ENCODE measurements at places on chromosomes 3 and 15. TPM values are rescaled to one million over a fixed set of nuclear protein-coding genes. Genes with fewer than 3 reads are reported as not detected.

CTNNB1 gene
- 912 TPM for total RNA-seq

FILIP1L gene
- 30.9 TPM for total RNA-seq

ATP8B4 gene
- total RNA-seq = not detected

PLA2G4E gene
- total RNA-seq = not detected

AGBL1 gene
- total RNA-seq = not detected

ENTPD3 gene
- 0.13 TPM for total RNA-seq

PCOLCE2 gene
- 1.3 TPM for total RNA-seq

CCNB2 gene
- total RNA-seq = 94.9 TPM

SLC12A8 gene
- total RNA-seq = 0.80 TPM

RTP3 gene
- not detected for total RNA-seq

ZNF502 gene
- total RNA-seq = 4.8 TPM

INO80 gene
- total RNA-seq = 31.9 TPM

CLDN1 gene
- total RNA-seq = 0.27 TPM

MCF2L2 gene
- 0.53 TPM for total RNA-seq

FBXO40 gene
- total RNA-seq = not detected

CHAC1 gene
- 5.1 TPM for total RNA-seq

TRIM42 gene
- not detected for total RNA-seq

TARS3 gene
- 10.0 TPM for total RNA-seq

TGM4 gene
- total RNA-seq = 0.13 TPM

EPHA3 gene
- total RNA-seq = not detected

CFAP92 gene
- total RNA-seq = 0.07 TPM

CAND2 gene
- total RNA-seq = 1.6 TPM

C3orf49 gene
- total RNA-seq = not detected

ZNF639 gene
- 68.1 TPM for total RNA-seq

ARPIN gene
- 12.0 TPM for total RNA-seq

KLHL6 gene
- total RNA-seq = 15.7 TPM
